A673 (cell line): ENCODE measurements at places on chromosomes 5 and 9. TPM values are rescaled to one million over a fixed set of nuclear protein-coding genes. Genes with fewer than 3 reads are reported as not detected.

The IL5 gene
- total RNA-seq: not detected in 2 replicates

The ANKRD18A gene
- total RNA-seq: not detected in 2 replicates

The TEX48 gene
- not detected in 2 replicates for total RNA-seq

The SPATA24 gene
- 4.0 and 4.2 TPM in 2 replicates for total RNA-seq

The PRUNE2 gene
- total RNA-seq: not detected in 2 replicates

The LCN1 gene
- not detected in 2 replicates for total RNA-seq

- no peak overlapping the region for H3K27ac ChIP-seq
- DNase-seq: no peak
- peaks cover 43% of the 10 kb centered on the region for H3K4me1 ChIP-seq
- no peak overlapping the region for H3K4me3 ChIP-seq
Measured at GRCh38 chr9:116271340-116271739, 117.7 kb downstream of the PAPPA start.

DNA sequence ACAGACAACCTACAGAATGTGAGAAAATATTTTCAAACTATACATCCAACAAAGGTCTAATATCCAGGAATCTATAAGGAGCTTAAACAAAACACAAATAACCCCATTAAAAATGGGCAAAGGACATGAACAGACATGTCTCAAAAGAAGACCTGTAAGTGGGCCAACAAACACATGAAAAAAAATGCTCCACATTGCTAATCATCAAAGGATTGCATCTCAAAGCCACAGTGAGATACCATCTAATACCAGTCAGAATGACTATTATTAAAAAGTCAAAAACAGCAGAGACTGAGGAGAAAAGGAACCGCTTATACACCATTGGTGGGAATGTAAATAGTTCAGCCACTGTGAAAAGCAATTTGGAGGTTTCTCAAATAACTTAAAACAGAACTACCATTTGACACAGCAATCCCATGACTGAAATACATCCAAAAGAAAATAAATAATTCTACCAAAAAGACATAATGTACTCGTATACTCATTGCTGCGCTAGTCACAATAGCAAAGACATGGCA is 39.1 kb upstream of the C5orf63 start:
- H3K4me1 ChIP-seq: no peaks in the 10 kb centered on the region
- no peaks in the 10 kb centered on the region for H3K27me3 ChIP-seq
- no peaks in the 10 kb centered on the region for H3K36me3 ChIP-seq
- no peak overlapping the region for H3K27ac ChIP-seq
- no peak overlapping the region for H3K4me3 ChIP-seq

DNA sequence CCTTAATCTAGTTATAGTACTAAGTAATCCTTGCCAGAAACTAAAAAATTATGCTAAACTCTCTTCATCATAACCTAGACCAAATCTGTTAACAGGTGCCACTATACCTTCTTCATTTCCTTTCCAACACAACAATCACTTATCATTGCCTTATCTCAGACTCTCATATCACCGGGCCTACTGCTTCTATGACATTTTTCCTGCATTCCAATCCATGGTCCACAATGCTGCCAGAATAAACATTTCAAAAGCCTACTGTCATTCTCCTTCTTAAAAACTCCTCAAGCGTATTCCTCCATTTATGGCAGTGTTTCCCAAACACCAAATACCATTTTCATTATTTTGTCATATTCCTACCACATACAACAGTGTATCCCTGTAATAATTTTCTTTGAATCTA is 6.5 kb downstream of the PPP6C start:
- no peak overlapping the region for H3K27ac ChIP-seq
- no peak for DNase-seq
- no peaks in the 10 kb centered on the region for H3K27me3 ChIP-seq
- no peak overlapping the region for H3K4me3 ChIP-seq
- H3K4me1 ChIP-seq: peaks cover 6% of the 10 kb centered on the region

DNA sequence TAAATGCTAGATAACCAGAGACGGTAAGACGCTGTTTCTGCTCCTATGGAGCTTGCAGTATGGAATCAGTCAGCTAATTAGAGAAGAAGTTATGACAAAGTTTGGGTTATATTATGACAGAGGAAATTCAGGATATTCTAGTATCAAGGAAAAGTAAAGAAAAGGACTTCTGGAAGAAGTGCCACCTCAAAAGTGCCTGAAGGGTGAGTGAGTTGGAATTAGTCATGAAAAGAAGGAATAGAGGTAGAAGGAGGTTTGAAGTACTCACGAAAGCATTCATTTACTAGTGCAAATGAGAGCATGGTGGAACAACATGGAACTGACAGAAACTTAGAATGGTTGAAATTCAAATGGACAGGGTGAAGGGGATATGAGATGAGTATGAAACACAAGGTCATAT is 40.4 kb upstream of the MTAP start:
- peaks cover 7% of the 10 kb centered on the region for H3K4me1 ChIP-seq
- H3K36me3 ChIP-seq: no peaks in the 10 kb centered on the region
- DNase-seq: no peak
- no peaks in the 10 kb centered on the region for H3K27me3 ChIP-seq

DNA sequence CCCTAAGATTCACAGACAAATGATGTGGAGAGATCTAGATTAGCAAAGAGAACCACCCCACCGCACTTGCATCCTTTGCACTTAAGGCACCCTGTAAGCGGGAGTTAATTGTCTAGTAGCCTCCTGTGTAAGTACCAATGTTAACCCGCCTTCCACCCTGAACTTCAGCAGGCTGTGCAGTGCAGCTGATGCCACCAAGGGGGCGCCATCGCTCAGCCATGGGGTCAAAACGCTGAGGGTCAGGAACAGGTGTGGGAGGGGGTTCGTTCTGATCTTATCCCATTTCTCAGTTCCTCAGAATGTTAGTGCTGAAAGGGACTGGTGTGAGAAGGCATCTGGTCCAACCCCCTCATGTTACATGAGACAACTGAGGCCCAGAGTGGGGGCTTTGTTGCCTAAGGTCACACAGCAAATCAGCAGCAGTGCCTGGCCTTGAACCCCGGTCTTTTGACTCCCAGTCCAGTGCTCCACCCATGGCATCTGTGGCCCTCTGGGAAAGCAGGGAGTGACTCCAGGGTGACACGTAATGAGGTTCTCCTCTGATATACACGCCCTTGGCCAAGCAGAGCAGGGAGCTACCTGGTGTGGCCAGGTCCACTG is 57.3 kb downstream of the CYFIP2 start:
- DNase-seq: no peak
- H3K27ac ChIP-seq: no peak overlapping the region
- H3K27me3 ChIP-seq: no peaks in the 10 kb centered on the region
- H3K36me3 ChIP-seq: no peaks in the 10 kb centered on the region

DNA sequence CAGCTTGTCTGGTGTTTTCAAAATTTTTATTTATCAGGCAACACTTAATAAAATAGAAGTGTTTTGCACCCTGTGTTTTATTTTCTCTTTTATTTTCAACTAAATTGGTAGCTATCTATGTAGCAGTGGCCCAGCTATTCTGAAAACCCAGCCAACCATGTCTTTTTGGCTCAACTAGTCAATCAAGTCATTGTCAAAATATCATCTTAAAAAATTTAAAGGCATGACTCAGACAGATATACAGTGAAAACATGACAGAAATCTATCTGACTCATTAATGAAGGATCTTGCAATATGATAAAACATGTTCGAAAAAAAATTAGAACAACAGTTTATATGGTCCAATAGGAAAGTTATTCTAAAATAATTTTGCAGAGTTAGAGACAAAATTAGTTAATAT is 75.1 kb downstream of the HSD17B4 start:
- no peaks in the 10 kb centered on the region for H3K4me1 ChIP-seq
- DNase-seq: no peak
- peaks cover 11% of the 10 kb centered on the region for H3K36me3 ChIP-seq
- no peak overlapping the region for H3K27ac ChIP-seq

- no peak overlapping the region for H3K27ac ChIP-seq
- H3K36me3 ChIP-seq: no peaks in the 10 kb centered on the region
- H3K4me3 ChIP-seq: no peak overlapping the region
- no peaks in the 10 kb centered on the region for H3K4me1 ChIP-seq
- peak; percentile 29 for DNase-seq
- no peaks in the 10 kb centered on the region for H3K27me3 ChIP-seq
Measured at GRCh38 chr9:113508111-113508749, 44.7 kb downstream of the RGS3 start.

GRCh38 chr9:91751922-91752321 is 198.1 kb downstream of the ROR2 start:
- H3K4me3 ChIP-seq: no peak overlapping the region
- no peak for DNase-seq
- H3K27ac ChIP-seq: no peak overlapping the region
- H3K4me1 ChIP-seq: no peaks in the 10 kb centered on the region
- H3K27me3 ChIP-seq: no peaks in the 10 kb centered on the region
- H3K36me3 ChIP-seq: no peaks in the 10 kb centered on the region

GRCh38 chr5:168528521-168529373 is at the start of gene FBLL1:
Gene FBLL1, plus strand, starts transcription at chr5:168529305. Its CDS starts 200 bp downstream, at chr5:168529505.
- no peaks in the 10 kb centered on the region for H3K4me1 ChIP-seq
- peak; percentile 50 for DNase-seq
- H3K36me3 ChIP-seq: no peaks in the 10 kb centered on the region

- H3K27me3 ChIP-seq: peaks cover 96% of the 10 kb centered on the region
- no peaks in the 10 kb centered on the region for H3K4me1 ChIP-seq
- DNase-seq: no peak
- no peaks in the 10 kb centered on the region for H3K36me3 ChIP-seq
Measured at GRCh38 chr9:125902214-125902613, 155.0 kb downstream of the PBX3 start.

- H3K36me3 ChIP-seq: no peaks in the 10 kb centered on the region
- H3K4me1 ChIP-seq: peaks cover 9% of the 10 kb centered on the region
- H3K27me3 ChIP-seq: no peaks in the 10 kb centered on the region
- H3K4me3 ChIP-seq: no peak overlapping the region
- peak; percentile 80 for DNase-seq
Measured at GRCh38 chr5:89878140-89879132, 531.1 kb downstream of the CETN3 start.

DNA sequence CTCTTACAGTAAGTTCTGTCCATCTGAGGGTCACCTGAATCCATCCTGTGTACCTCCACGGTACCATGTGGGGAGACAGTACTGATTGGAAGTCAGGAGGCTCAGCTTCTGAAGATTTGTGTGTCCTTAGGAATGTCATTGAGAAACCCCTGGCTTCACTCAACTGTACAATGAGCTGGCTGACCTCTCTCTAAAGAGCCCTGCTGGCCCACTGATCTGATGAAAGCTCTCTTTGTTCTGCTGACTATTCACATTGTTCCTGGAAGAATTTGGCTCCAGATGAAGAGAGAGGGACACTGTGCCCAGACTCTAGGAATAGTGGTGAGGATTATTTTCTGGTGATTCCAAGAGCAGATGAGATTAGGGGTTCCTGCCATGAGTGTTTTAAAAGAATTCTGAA is 141.2 kb downstream of the LURAP1L start:
- no peak overlapping the region for H3K4me3 ChIP-seq
- DNase-seq: no peak
- no peak overlapping the region for H3K27ac ChIP-seq

DNA sequence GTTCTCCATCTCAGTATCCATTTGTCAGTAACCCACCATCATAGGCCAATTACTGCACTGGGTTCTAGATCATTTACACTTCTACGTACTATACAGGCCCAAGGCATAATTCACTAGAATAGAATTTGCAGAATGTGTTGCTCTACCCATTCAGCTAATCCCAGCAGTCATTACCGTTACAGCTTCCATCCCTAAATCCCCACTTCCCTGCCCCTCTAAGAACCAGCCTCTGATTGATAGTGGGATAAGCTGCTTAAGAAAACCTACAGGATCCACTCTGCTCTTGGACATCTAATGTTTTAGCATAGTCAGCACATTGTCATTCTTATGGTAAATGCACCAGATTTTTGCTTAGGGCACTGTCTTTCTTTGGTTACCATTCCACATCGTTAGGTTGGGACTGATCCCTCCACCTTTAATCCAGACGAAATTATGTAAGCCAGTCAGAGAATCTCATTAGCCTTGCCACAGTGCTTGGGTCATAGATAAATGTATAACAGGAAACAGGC is 39.3 kb upstream of the CHD1 start:
- no peak for DNase-seq
- H3K36me3 ChIP-seq: no peaks in the 10 kb centered on the region
- no peak overlapping the region for H3K4me3 ChIP-seq
- H3K4me1 ChIP-seq: no peaks in the 10 kb centered on the region
- no peak overlapping the region for H3K27ac ChIP-seq
- no peaks in the 10 kb centered on the region for H3K27me3 ChIP-seq
